Stimulated activated CD4-positive, alpha-beta T cell treated with anti-CD3 and anti-CD28 coated beads, Interleukin-4, amount 100 ng/mL, for 48 hours (primary cell): ENCODE measurements at places on chromosomes 1 and 21.
A peak's percentile ranks its signal among the peaks of the same experiment; 100 is the strongest.

DNA sequence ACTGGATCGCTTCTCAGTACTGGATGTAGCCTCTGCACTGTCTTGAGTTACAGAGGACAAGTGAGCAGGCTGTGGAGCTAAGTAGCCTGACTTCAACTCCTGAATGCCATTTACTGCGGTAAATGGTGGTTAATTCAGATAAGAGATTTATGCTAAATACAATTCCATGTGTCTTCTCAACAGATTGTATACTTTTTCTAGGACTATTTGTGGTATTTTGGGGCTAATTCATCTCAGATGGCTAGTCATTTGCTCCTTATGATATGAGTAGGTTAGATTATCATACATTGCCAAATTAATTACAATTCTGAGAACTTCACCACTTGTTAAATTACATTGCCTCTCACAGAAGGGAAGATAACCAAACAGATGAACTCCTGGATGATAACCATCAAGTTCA, 90.5 kb downstream of the NTNG1 start:
- DNase-seq, result no peak

- no peak for DNase-seq
These were observed 336.4 kb downstream of the SMYD3 start for GRCh38 chr1:246170574-246171261.

GRCh38 chr1:77948841-77949424, 29.9 kb downstream of the FUBP1 start:
- DNase-seq, result no peak

DNA sequence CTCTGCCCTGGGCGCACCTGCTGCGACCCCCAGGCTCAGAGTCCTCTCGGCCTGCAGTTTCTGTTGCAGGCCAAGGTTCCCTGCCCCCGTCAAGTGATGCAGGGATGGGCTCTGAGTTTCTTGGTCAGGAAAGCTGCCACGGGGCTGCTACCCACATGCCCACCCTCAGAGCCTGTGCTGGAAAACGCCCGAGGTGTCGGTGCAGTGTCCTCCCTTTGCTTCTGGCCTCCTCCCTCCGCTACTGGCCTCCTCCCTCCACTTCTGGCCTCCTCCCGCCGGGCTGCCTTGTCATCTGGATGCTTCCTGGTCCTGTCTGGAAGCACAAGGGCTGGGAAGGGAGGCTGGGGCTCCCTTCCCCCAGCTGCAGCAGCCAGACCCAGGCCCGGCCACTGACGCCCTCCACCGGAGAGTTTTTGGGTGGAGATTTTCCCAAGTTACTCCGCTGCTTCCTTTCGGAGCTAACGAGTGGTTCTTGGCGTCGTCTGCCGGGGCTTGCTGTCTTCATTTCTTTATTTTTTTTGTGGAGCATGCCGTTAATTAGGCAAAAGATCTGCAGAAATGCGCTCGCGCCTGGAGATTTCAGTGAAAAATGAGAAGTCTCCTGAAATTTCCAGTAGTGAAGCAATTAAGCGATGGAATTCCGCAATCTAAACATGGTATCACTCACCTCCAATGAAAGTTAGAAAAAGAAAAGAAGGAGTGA, 17.4 kb downstream of the PRDM16 start:
- no peak for DNase-seq

DNA sequence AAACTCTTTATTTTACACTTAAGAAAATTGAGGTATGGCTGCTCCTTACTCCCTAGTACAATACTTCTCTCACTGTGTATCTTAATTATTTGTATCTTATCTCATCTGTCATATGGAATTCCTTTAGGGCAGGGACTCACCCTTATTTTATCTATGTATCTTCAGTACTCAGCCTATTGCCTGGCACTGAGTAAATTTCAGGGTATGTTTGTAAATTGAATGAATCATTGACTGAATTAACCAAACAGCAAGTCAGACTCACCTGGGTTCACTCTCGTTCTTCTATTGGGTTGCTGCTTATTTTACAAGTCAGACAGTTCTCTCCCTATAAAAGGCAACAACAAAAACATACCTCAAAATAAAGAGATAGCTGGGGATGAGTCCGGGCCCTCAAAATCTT, 63.8 kb downstream of the LAMC1 start:
- no peak for DNase-seq

- DNase-seq, result no peak
These were observed 77.9 kb downstream of the TCP10L start for GRCh38 chr21:32507342-32507919.

- DNase-seq, result no peak
These were observed 224.9 kb downstream of the DAB1 start for GRCh38 chr1:57198912-57199311.

DNA sequence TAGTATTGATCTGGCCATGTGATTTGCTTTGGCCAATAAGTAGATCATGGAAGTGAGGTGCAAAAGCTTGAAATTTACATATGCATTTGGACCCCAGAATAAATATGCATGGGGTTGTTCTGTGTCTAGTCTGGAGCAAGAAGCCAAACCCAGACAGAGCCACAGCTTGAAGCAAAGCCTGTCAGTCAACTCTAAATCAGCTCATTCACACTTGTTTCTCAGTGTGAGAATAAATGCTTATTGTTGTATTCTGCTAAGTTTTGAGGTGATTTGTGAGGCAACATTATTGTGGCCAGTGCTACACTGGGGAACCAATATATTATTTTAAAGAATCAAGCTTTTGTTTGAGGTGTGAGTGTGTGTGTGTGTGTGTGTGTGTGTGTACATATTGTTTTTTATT, 12.2 kb upstream of the PGLYRP3 start:
- DNase-seq, result no peak

DNA sequence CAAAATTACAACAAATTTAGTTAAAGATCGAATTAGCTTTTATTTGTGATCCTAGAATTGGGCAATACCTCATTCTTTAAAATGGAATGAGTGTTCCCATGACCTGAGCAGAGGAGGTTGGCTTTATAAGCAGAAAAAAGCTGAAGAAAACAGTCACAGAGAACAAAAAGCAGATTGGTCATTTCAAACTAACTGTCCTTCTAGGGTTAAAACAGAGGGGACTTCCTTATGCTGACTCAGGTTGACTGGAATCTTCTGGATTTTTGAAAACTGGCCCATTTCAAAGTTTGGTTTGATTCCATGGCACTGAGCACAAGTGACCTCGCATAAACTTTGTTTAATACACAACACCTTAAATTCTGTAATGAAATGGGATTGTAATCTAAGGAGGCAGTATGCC, 17.6 kb downstream of the NFASC start:
- DNase-seq, result no peak

DNA sequence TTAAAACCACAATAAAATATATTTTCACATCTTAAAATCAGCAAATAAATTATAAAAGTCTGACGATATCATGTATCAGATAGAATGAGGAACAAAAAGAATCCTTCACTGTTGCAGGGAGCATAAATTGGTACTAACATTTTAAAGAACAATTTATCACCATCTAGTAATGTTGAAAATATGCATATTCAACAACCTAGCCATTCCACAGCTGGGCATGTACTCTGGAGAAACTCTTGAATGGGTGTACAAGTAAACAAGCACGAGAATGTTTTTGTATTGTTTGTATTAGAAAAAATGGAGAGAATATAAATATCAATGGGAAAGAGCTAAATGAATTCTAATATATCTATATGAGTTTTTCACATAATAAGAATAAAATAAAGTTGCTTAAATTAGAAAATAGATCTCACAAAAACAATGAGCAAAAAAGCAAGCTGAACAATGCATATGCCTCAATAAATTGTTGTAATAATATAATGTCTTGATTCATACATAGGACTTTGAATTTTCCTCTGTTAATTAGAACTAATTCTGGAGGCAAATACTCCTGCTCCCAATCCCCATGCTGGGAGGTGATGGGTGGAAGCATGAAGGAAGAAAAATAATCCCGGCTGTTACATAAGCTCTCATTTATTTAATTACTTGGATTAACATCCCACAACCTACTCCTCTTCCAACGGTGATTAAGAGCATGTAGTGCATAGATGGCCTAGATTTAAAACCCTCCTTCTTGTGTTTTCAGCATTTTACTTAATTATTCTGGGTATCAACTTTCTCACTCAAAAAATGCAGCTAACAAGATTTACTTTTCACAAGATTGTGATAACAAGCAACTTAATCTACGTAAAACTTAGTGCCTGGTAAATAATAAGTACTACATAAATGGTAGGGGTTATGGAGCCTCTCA, 5.5 kb upstream of the FMO2 start:
- DNase-seq, result no peak

GRCh38 chr1:98405581-98406074, 255.9 kb upstream of the SNX7 start:
- DNase-seq, result no peak

GRCh38 chr1:31617916-31618746, 642 bp downstream of the HCRTR1 start:
- peak; percentile 26 for DNase-seq

DNA sequence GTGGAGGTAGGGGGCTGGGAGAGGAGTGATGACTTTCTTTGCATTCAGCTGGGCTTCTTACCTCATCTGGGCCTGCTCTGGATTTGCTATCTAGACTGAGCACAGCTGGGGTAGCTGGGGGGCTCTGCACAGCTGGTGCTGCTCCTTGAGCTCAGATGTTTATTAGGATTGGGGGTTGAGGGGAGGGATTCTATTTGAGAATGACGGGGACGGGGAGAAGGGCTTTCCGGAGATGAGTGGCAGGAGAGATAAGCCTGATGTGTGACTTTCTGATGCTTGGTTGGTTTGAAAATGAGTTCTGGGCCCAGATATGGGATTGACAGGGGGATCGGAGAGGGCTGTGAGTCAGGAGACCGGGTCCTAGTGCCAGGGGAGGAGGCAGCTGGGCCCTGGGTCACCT, 146.1 kb upstream of the CSF3R start:
- no peak for DNase-seq

- DNase-seq, result no peak
These were observed 301.0 kb downstream of the RWDD3 start for GRCh38 chr1:95534985-95535384.

- DNase-seq, result no peak
These were observed 198.8 kb downstream of the AMY1C start for GRCh38 chr1:103948526-103948925.

GRCh38 chr1:114154963-114155322, 1.3 kb upstream of the SYT6 start:
- DNase-seq, result no peak

GRCh38 chr1:92968138-92969032, 7.1 kb upstream of the DIPK1A start:
- no peak for DNase-seq

DNA sequence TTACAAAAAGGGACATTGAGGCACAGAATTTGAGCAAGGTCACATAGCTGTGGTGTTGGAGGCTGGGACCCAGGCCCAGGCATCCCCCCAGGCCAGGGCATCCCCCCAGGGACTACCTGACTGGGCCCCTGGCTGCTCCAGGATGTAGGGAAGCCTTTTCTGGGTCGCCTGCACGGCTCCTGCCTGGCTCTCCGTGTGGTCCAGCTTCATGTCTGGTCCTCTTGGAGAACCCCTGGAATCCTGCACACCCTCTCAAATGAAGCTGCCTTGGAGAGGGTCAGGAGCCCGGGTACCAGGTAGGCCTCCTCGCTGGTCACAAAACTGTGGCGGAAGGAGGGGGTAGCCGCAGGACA, 919 bp upstream of the CELSR2 start:
- no peak for DNase-seq

GRCh38 chr1:8219530-8219929, 98.4 kb upstream of the SLC45A1 start:
- DNase-seq, result no peak

DNA sequence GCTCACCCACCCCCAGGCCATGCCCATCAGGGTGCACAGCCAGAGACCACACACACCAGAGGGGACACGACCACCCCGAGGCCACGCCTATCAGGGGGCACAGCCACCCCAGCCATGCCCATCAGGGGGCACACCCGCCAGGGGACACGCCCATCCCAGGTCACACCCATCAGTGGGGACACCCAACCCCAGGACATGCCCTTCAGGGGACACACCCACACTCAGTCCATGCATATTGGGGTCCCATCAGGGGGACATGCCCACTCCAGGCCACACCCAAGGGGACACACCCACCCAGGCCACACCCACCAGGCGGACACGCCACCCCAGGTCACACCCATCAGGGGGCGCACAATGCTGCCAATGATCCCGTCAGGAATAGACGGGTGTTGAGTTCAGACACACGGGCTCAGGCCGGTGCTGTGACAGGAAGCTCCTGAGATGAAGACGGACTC, 20.7 kb downstream of the MCM3AP start:
- DNase-seq, result no peak

DNA sequence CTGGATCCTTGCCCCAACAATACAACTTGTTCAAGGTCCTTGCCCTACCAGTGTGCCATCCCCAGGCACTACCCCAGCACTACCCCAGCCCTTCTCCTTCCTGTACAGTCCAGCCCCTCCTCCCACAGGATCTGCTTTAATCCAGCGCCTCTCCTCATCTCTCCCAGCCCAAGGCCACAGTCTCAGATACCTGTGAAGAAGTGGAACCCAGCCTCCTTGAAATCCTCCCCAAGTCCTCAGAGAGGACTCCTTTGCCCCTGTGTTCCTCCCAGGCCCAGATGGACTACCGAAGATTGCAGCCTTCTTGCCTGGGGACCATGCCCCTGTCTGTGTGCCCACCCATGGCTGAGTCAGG, 6.5 kb upstream of the CDC20 start:
- DNase-seq, result no peak

- peak; percentile 33 for DNase-seq
These were observed 45.2 kb downstream of the SLC30A7 start for GRCh38 chr1:100941098-100941527.

DNA sequence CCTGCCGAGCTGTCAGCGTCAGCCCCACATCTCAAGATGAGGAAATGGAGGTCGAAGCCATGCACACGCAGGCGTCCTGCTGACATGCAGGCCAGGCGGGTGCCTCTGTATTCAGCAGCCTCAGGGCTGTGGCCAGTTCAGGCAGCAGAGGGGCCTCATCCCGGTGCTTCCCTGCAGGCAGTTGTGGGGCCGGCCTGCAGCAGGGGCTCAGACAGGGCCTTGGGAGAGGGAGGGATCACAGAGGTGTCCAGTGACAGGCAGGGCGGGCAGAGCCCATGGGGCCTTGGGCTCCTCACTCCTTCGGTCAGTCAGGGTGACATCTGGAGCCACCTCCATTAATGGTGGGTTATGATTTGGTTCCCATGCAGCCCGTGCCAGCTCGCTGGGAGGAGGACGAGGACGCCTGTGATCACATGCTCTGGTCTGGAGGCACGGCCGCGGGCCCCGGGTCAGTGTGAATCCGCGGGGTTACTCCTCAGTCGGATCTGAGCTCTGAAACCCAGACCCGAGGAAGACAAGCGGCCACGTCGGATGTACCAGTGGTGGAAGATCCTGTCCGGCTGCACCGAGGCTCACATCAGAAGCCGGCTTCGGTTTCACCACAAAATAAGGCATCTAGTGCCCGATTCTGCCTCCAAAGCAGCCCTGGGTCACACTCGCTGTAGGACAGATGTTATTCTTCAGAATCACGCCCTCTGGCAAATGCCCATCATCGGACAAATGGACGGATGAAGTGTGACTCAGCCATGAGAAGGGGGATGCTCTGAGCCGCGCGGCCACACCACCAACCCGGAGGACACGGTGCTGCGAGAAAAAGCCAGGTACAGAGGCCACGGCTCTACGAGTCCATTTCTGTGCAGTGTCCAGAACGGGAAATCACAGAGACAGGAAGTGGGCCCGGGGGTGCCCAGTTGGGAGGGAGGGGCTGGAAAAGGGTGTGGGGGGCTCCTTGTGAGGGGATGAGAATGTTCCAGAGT, 33.4 kb downstream of the KRTAP10-1 start:
- DNase-seq, result no peak
